ENCODE measurements at places on chromosomes 5 and 9.

DNA sequence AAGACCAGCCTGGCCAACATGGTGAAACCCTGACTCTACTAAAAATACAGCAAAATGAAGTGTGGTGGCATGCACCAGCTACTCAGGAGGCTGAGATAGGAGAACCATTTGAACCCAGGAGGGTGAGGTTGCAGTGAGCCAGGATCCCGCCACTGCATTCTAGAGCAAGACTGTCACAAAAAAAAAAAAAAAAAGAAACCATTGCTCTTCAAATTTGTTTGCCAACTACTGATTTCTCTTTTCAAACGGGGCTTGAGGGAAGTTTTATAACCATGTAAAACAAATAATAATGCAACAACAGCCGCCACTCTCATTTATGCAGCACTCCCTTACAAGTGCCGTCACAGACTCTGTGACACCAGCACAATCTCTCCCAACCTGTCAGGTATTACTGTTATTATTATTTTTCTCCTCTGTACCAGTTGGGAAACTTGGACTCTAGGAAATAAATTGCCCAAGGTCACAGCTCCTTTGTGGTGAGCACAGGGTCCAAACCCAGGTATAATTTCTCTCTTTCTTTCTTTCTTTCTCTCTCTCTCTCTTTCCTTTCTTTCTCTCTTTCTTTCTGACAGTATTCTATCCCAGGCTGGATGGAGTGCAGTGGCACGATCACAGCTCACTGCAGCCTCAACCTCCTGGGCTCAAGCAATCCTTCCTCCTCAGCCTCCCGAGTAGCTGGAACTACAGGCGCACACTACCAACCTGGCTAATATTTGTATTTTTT, 25.4 kb downstream of the SERINC5 start:
- DNase-seq: no peak

DNA sequence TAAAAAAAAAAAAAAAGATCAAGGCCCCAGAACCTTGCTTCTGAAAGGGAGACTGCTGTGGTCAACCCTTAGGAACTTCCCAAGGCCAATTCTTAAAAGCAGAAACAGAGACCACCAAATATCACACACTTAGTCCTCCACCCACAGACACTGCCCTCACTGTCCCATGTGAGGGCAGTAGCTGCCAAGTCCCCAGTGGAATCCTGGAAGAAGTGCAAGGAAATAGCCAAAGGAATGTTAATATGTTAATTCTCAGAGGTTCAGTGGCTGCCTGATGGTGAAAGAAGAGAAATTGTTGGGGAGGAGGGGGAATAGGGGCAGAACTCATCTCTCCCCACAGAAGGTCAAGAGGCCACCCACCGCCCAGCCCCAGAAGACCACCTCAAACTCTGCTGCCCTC, 23.1 kb downstream of the FSTL4 start:
- DNase-seq: no peak

DNA sequence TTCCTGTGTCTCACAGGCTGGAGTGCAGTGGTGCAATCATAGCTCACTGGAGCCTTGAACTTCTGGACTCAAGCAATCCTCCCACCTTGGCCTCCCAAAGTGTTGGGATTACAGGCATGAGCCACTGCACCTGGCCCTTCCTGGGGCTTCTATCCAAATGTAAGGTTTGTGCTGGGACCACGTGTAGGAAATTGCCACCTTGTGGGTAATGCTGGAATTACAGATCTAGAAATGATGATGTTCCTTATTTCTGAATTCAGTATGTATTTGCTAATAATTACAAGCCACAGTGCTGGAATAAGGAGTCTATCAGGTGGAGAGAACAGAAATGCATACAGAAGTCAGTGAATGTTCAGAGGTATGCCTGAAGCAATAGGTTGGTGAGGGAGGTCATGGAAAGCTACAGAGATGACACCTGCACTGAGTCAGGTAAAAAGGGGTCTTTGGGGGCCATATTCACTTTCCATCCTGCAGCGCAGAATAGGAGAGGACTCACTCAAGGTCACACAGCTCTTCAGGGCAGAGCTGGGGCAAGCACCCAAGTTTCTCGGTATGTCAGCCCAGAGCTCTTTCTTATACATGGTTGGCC, 8.8 kb upstream of the IGFBPL1 start:
- DNase-seq: peak; percentile 3

GRCh38 chr9:115378758-115379157, 260.8 kb upstream of the TNC start:
- no peak for DNase-seq

GRCh38 chr5:122252319-122252718, 59.7 kb upstream of the SNCAIP start:
- DNase-seq: no peak

Measured in NCI-H774 (cell line).